ENCODE measurements at places on chromosomes 11 and 22. TPM values are rescaled to one million over a fixed set of nuclear protein-coding genes. Genes with fewer than 3 reads are reported as not detected.

DNA sequence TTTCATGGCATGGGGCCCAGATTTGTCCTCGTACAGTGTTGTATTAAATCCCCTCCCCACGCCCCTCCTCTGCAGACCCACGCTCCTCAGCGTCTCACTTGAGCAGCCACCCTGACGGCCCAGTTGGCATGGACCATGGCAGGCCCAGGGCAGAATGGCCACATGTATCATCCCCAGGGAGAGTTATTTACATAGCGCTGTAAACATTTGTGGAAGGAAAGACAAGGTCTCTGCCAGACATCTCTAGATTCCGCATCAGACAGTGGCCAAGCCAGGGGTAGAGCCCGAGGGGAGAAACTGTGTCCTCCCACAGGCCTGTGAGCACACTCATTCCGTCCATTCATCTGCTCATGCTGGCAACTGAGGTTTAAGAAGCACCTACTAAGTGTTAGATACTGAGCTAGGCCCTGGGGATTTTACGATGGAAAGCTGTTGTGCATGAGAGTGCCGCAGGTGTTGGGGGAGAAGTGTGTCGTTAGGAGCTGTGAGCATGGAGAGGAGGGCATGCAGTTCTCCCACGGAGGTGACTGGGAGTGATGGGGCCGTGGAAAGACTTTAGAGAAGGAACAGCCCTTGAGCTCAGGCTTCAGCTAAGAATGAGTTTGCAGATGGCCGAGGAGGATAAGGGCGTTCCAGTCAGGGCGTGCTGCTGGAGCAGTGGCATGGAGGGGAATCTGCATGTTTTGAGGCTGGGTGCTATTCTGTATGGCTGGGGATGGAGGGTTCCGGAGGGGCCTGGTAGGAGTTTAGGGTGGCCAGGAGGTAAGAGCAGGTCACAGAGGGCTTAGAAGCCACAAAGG is 94.9 kb downstream of the GRIK4 start:
- no peak for DNase-seq

DNA sequence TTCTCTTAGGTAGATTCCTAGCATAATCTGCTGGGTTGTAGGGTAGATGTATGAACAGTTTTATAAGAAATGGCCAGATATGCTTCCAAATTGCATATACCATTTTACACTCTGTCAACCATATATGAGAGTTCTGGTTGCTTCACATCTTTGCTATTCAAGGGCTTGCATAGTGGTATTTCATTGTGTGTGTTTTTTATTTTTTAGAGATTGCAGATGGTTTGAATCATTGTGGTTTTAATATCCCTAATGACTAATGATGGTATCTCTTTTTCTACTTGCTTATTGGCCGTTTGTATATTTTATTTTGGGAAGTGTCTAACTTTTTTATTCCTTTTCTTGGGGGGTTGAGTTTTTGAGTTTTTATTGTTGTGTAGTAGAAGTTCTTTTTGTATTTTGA is 26.9 kb downstream of the RNF214 start:
- DNase-seq, result no peak

GRCh38 chr11:78377625-78378418 is 39.8 kb downstream of the GAB2 start:
- no peak for DNase-seq

The BARX2 gene
- polyA plus RNA-seq, result not detected

The KAT5 gene
- polyA plus RNA-seq, result 33.1 TPM

The KDM4D gene
- not detected for polyA plus RNA-seq

The VWCE gene
- 0.17 TPM for polyA plus RNA-seq

The KLHL35 gene
- not detected for polyA plus RNA-seq
